ENCODE measurements at places on chromosomes 3 and 15.
A peak's percentile ranks its signal among the peaks of the same experiment; 100 is the strongest.

GRCh38 chr3:120284747-120285507 is at the start of gene GPR156:
TSS of gene GPR156 (minus strand) at chr3:120285222. CDS start at chr3:120244098, 41,124 bp downstream.
- DNase-seq: no peak

DNA sequence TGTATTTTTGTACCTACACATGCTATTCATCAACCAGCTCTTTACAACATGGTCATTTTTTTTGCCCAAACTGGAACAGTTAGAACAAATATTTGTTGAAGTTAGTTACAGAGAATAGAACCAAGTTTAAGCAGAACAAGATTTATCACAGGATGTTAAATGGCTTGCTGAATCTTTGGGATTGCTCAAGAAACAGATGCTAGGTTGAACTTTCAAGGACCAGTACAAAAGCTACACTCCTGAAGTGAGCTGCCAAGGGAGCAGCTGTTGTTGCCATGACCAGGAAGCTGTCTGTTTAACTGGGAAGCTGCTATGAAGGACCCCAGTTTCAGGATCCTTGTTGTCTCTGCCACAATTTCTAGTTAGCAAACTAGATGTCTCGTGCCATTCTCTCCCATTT is 53.7 kb downstream of the ZIC1 start:
- DNase-seq: no peak

DNA sequence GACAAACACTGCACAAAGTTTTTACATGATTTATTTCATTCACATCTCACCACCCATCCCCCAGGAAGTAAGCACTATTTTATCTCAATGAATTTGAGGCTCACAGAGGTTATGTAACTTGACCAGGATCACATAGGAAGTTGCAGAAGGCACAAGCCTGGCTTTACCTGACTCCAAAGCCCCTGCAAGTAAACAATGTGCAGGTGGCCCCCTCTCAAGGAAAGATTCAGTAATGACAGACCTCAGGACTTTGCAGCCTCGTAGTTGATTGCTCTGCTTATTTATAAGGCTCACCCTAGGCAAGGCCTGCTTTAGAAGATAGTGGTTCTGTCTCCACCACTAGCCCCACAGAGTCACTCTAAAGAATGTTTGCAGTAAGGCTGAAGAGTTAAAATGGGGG is 79.8 kb upstream of the MDFIC2 start:
- no peak for DNase-seq

GRCh38 chr3:127276396-127276795 is 11.4 kb downstream of the PRR20G start:
- no peak for DNase-seq

DNA sequence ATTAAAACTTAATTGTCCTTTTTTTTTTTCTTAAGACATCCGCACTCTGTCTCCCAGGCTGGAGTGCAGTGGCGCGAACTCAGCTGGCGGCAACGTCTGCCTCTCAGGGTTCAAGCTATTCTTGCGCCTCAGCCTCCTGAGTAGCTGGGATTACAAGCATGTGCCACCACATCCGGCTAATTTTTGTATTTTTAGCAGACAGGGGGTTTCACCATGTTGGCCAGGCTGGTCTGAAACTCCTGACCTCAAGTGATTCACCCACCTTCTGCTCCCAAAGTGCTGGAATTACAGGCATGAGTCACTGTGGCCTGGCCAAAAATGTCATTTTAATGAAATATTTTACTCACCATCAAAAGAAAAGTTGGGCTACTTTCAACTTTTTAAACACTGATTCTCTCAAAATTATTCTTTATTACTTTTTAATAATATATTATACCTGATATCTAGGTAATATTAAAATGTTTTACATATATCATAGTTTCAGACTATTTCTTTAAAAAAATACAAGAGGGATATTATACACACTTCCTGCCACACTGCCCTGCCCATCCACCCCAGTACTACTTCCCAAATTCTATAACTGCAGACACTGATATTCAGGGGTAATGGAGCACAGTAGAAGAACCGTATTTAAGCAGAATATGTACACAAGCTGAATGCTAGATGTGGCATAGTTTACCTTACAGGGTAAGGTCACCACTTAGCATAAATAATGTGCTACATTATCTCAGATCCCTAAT is 723.9 kb upstream of the ZNF385D start:
- peak; percentile 80 for DNase-seq

GRCh38 chr3:23567917-23568316 is 237.8 kb upstream of the UBE2E1 start:
- peak; percentile 94 for DNase-seq

- peak; percentile 51 for DNase-seq
Observed at GRCh38 chr3:99562138-99562537, 76.3 kb upstream of the COL8A1 start.

DNA sequence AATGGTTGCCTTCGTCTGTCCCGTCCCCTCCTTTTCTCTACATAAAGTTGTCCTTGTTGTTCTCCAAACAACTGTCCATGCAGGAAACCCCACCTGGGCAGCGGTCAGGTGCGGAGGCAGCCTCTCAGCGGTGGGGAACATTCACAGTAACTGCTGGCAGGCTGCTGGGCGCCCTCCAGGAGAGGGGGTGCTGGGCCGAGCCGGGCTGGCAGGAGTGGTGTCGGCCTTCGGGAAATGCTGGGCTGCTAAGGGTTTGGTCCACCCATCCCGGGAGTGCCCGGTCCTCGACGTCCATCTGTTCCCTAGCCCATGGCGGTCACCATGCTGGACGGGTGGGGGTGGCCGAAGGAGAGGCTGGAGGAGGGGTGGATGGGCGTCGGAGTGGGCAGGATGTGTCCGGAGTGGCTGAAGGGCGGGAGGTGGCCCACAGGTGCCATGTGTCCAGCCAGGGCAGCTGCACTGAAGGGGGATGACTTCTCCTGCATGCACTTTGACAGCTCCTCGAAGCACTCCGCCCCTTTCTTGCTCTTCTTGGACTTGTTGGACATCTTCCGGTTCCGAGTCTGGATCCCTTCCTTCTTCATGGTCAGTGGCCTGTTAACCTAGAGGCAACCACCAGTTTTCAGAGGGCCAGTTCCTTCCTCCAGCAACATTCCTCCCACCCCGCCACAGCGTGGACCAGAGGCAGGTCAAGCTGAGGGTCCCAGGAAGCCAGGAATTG is 12.1 kb downstream of the GATA2 start:
- DNase-seq: no peak

GRCh38 chr3:23183731-23184130 is 19.4 kb upstream of the UBE2E2 start:
- peak; percentile 56 for DNase-seq

- no peak for DNase-seq
Observed at GRCh38 chr15:98845138-98845884, 162.3 kb downstream of the PGPEP1L start.

GRCh38 chr3:100151024-100151707 is 36.9 kb upstream of the FILIP1L start:
- DNase-seq: no peak

DNA sequence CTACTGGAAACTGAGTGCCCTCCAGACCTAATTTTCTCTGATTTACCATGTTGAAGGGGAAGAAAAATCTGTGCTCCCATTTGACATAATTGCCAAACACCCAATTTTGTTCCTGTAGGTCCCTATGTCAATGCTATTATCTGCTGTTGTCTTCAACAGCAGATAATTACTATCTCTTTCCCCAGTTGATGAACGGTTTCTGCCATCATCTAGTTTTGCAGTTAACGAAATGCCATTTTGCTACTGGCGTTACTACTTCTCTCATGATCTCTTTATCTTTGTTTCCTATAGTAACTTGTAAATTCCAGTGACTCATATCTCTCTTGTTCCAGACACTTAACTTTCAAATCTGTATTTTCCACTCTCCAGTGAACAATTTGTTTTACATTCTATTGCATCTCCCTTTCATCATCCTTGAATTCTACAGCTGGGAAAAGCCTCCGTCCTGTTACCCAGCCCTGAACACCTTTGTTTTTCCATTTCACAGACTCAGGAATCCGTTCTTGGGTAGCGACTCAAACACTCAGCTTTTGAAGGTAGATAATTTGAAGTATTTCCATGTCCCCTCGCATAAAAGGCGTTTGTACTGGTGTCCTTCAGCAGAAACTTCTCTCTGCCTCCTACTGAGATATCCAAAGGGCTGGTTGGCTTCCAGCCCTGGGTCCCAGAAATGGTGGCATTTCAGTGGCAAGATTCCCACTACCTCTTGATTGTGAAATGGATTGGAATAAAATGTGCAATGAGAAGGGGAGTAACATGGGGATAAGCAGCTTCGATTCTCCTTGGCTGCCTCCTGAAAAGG is 111.7 kb downstream of the FOXB1 start:
- no peak for DNase-seq

DNA sequence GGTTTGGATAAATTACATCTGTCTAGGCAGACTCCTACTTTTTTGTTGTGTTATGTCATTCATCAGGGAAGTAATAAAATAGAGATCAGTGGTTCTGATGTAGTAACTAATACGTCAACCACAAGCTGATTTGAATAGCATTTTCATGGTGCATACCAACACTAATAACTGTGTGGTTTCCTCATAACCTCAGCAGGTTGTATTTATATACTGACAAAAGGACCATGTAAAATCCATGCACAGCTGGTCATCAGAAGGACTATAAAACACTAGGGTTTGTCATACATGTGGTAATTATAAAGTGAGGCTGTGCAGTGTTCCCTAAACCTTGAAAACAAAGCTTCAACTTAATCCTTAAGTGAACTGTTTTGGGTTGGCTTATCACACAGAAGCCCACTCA is 216.8 kb upstream of the RBMS3 start:
- peak; percentile 31 for DNase-seq

DNA sequence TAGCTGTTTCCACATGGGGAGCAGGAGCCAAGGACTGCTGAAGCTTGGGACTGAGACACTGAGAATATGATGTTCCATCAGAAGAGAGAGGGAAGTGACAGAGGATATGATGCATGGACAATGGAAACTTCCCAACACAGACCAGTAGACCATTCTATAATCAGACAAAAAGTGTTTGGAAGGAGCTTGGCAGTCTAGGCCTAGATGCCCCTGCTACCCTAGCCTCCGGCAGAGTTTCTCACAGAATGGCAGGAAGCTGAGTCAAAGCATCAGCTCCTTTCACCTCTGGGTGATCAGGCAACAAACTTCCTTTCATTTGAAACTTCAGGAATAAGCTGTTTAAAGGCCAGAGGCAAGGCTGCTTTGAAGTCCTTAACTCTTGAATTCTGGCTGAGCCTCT is 222.0 kb downstream of the NEK10 start:
- DNase-seq: no peak

- DNase-seq: no peak
Observed at GRCh38 chr3:101677436-101678286, 729 bp upstream of the ZBTB11 start.

- no peak for DNase-seq
Observed at GRCh38 chr15:80501476-80501875, 97.3 kb downstream of the ARNT2 start.

GRCh38 chr3:11050666-11051323 is 58.2 kb downstream of the SLC6A1 start:
- no peak for DNase-seq

GRCh38 chr3:139173372-139174108 is 128.8 kb upstream of the PRR23C start:
- peak; percentile 57 for DNase-seq

GRCh38 chr3:143910756-143911155 is 60.9 kb upstream of the DIPK2A start:
- no peak for DNase-seq
